Suprapubic skin (tissue), 4 donors: ENCODE measurements at places on chromosomes 3 and 15.
A peak's percentile ranks its signal among the peaks of the same experiment; 100 is the strongest.

GRCh38 chr3:32372213-32372490 lies 19.5 kb upstream of the CMTM7 start:
- H3K4me1 ChIP-seq, result no peaks in the 10 kb centered on the region
- H3K27ac ChIP-seq, result no peak overlapping the region
- no peak for DNase-seq
- H3K4me3 ChIP-seq, result no peak overlapping the region
- H3K27me3 ChIP-seq, result no peaks in the 10 kb centered on the region

GRCh38 chr3:198113206-198114053 lies 153.4 kb downstream of the LMLN start:
- H3K4me1 ChIP-seq, result peaks cover 6% of the 10 kb centered on the region
- H3K4me3 ChIP-seq, result no peak overlapping the region
- no peak overlapping the region for H3K27ac ChIP-seq
- no peaks in the 10 kb centered on the region for H3K36me3 ChIP-seq

DNA sequence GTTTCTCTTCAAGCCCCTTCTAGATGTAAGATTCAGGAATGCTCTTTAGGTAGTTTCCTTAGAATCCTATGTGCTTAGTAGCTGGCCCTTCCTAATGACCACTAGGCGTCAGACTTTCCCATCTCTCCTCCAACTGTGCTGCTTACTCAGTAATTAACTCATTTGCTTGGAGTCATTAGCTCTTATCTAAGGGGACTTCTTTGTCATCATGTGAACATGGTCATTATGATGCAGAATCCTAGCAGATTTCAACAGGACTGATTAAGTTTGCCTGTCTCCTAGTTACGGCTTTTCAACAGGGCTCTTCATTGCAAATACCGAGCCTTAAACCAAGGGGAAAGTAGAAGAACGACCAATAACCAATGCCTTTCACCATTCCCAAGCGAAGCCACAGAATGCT lies 46.4 kb downstream of the GJD2 start:
- no peaks in the 10 kb centered on the region for H3K27me3 ChIP-seq
- no peak overlapping the region for H3K4me3 ChIP-seq
- no peaks in the 10 kb centered on the region for H3K36me3 ChIP-seq
- DNase-seq, result no peak
- no peaks in the 10 kb centered on the region for H3K4me1 ChIP-seq

- no peak overlapping the region for H3K27ac ChIP-seq
- no peak overlapping the region for H3K4me3 ChIP-seq
- H3K36me3 ChIP-seq, result no peaks in the 10 kb centered on the region
These were observed 267.8 kb upstream of the C2CD4B start for GRCh38 chr15:62432702-62433398.

GRCh38 chr3:39011191-39011736 lies 40.5 kb downstream of the SCN11A start:
- no peaks in the 10 kb centered on the region for H3K27me3 ChIP-seq
- no peak for DNase-seq
- no peak overlapping the region for H3K27ac ChIP-seq
- no peaks in the 10 kb centered on the region for H3K4me1 ChIP-seq

DNA sequence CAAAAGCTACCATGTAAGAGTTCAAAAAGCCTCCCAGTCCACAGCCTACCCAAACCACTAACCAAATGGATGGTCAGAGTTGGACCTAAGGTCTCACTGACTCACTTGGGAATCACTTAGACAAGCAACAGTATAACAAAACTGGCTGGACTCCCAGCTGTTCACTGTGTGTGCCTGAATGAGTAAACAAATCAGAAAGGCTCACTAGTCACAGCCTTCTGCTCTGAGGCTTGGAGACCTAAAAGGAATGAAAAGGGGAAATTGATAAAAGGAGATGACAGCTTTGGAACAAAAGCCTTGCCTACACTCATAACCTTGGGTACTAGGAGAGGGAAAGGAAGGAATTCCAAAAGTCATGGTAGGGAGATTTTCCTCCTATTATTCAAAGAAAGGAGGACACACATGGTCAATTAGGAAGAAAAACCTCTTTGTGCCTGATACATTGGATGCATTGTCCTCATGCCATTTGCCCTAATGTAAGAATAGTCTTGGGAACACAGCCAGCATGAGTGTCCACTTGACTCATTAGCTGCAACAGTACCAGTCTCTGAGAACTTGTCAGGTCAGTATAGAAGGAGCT lies 92.3 kb downstream of the FRMD5 start:
- no peaks in the 10 kb centered on the region for H3K4me1 ChIP-seq
- H3K27ac ChIP-seq, result no peak overlapping the region
- H3K27me3 ChIP-seq, result no peaks in the 10 kb centered on the region
- H3K36me3 ChIP-seq, result no peaks in the 10 kb centered on the region

DNA sequence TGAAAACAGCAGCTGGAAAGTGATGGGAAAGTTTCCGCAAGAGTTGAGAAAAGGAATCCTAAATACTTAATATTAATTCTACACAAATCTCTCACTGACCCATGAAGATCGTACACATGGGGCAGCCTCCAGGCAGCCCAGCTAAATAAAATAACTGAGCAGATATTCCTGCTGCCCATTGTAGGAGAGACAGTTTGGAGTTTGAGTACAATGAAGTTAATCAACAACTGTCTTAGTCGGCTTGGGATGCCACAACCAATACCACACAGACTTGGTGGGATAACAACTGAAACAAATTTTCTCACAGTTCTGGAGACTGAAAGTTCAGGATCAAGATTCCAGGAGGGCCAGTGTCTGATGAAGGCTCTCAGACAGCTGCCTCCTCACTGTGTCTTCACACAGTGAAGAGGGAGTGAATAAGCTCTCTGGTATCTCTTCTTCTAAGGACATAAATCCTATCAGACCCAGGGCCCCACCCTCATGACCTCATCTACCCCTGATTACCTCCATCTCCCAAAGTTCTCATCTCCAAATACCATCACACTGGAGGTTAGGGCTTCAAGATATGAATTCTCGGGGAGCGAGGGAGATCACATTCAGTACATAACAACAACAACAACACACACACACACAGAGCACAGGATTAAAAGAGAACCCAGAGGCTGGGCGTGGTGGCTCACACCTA lies 9.7 kb downstream of the TRPM7 start:
- H3K36me3 ChIP-seq, result peaks cover 5% of the 10 kb centered on the region
- H3K27me3 ChIP-seq, result no peaks in the 10 kb centered on the region
- no peak overlapping the region for H3K4me3 ChIP-seq
- no peak overlapping the region for H3K27ac ChIP-seq
- no peak for DNase-seq

GRCh38 chr15:88976656-88977055 lies 63.5 kb upstream of the MFGE8 start:
- H3K27ac ChIP-seq, result no peak overlapping the region
- H3K4me1 ChIP-seq, result no peaks in the 10 kb centered on the region
- no peaks in the 10 kb centered on the region for H3K27me3 ChIP-seq
- DNase-seq, result no peak
- H3K36me3 ChIP-seq, result no peaks in the 10 kb centered on the region

DNA sequence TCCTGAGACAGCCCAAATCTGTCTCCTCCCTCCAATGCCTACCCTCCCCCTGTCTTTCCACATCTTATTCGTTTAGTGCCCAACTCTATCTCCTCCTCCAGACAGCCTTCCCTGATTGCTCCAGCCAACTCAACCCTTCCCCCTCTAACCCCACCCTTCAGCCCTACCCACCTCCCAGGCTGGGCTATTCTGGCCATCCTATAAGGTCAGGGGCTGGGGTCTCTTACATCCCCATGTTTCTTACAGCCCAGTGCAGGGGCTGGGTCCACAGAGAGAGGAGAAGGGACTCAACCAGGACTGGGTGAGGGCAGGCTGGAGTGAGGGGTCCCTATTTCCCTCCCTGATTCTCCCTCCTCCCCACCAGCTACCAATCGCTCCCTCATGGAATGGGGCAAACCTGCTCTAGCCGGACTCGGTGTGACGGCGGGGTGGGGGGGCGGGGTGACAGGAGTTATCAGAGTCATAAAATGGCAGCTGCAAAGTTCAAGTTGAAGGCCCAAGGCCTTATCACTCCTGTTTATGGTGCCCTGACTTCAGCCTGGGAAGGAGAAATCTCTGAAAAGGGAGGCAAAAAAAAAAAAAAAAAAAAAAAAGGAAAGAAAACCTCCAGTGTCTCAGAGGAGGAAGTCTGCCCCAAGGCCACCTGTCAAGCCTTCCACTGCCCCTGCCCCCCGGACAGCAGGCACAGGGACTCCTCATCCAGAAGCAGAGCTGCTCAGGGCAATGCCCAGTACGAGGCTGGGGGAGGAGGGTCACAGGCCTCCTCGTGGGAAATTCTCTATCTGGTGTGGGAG lies 2.1 kb downstream of the VIPR1 start:
- no peaks in the 10 kb centered on the region for H3K36me3 ChIP-seq
- H3K4me1 ChIP-seq, result peaks cover 51% of the 10 kb centered on the region
- peaks cover 21% of the 10 kb centered on the region for H3K27me3 ChIP-seq
- peak overlapping the region; percentile 32 for H3K27ac ChIP-seq
- DNase-seq, result peak; percentile 60

DNA sequence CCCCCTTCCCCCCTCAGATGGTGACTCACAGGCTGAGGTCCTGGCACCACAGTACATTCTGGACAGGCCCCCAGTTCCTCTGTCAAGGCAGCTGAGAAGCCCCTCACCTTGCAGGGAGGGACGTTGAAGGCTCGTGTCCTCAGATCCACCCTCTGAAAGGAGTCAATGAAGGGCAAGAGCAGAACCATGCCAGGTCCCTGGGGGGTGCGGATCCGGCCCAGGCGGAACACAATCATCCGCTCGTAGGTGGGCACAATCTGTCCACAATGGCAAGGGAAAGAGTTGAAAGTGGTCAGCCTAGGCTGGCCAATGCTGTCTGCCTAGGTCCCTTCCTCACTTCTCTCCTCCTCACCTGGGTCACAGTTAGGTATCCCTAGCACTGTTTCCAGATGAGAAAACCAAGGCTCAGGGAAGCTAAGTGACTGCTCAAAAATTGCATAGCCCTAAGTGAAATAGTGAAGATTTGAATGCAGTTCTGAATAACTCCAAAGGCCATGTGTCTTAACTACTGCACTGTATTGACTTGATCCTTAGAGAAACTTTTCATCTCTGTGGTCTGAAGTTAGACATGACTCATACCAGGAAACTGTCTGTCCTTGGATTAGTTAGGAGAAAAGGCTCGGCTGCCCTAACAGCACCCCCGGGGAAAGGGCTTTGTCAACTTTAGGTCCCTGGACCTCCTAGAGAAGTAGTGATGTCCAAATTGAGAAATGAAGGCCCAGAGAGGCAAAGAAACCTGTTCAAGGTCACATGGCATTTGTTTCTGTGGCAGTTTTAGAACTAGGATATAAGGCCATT lies 2.9 kb downstream of the STOML1 start:
- no peak for DNase-seq
- H3K4me3 ChIP-seq, result no peak overlapping the region
- peaks cover 11% of the 10 kb centered on the region for H3K36me3 ChIP-seq
- no peaks in the 10 kb centered on the region for H3K27me3 ChIP-seq
- peaks cover 94% of the 10 kb centered on the region for H3K4me1 ChIP-seq
- peak overlapping the region; percentile 85 for H3K27ac ChIP-seq

GRCh38 chr3:145450018-145450682 lies 710.8 kb downstream of the PLOD2 start:
- H3K4me3 ChIP-seq, result no peak overlapping the region
- no peak for DNase-seq
- no peak overlapping the region for H3K27ac ChIP-seq
- no peaks in the 10 kb centered on the region for H3K27me3 ChIP-seq
- H3K4me1 ChIP-seq, result no peaks in the 10 kb centered on the region
- no peaks in the 10 kb centered on the region for H3K36me3 ChIP-seq

- no peaks in the 10 kb centered on the region for H3K36me3 ChIP-seq
- H3K27me3 ChIP-seq, result peaks cover 12% of the 10 kb centered on the region
- DNase-seq, result no peak
- no peaks in the 10 kb centered on the region for H3K4me1 ChIP-seq
- H3K4me3 ChIP-seq, result no peak overlapping the region
- H3K27ac ChIP-seq, result no peak overlapping the region
These were observed 534.6 kb upstream of the ATP11B start for GRCh38 chr3:182258538-182259177.

GRCh38 chr15:31065824-31066223 lies 35.7 kb downstream of the TRPM1 start:
- H3K4me1 ChIP-seq, result peaks cover 16% of the 10 kb centered on the region
- H3K4me3 ChIP-seq, result no peak overlapping the region
- H3K36me3 ChIP-seq, result no peaks in the 10 kb centered on the region

GRCh38 chr3:189621948-189622603 lies 9.1 kb upstream of the TP63 start:
- no peak overlapping the region for H3K27ac ChIP-seq
- no peaks in the 10 kb centered on the region for H3K27me3 ChIP-seq
- no peak for DNase-seq
- no peaks in the 10 kb centered on the region for H3K4me1 ChIP-seq
- H3K36me3 ChIP-seq, result no peaks in the 10 kb centered on the region

GRCh38 chr3:49158103-49158709 lies 7.9 kb downstream of the CCDC71 start:
- H3K27me3 ChIP-seq, result no peaks in the 10 kb centered on the region
- H3K4me3 ChIP-seq, result no peak overlapping the region
- H3K4me1 ChIP-seq, result no peaks in the 10 kb centered on the region
- H3K36me3 ChIP-seq, result peaks cover 21% of the 10 kb centered on the region
- no peak for DNase-seq
